Camera-type eye (tissue), 1 donor: ENCODE measurements at places on chromosomes 6 and 20. TPM values are rescaled to one million over a fixed set of nuclear protein-coding genes. Genes with fewer than 3 reads are reported as not detected.

Gene MYBL2
- 4.8 TPM for total RNA-seq

Gene ARMC12
- 0.38 TPM for total RNA-seq

Gene SLC4A11
- 1.8 TPM for total RNA-seq

Gene UNC5CL
- total RNA-seq = 1.2 TPM

Gene SYNDIG1
- total RNA-seq = 17.6 TPM

Gene MATN4
- total RNA-seq = 11.4 TPM

Gene PHACTR1
- total RNA-seq = 21.8 TPM

Gene MUC22
- total RNA-seq = 0.11 TPM

Gene NHLRC1
- total RNA-seq = 2.8 TPM

Gene TINAG
- not detected for total RNA-seq

Gene SLC22A1
- 0.27 TPM for total RNA-seq

Gene FOXS1
- 2.3 TPM for total RNA-seq

Gene SMPDL3A
- 22.2 TPM for total RNA-seq

Gene RSPH3
- 13.4 TPM for total RNA-seq

Gene HEY2
- 6.6 TPM for total RNA-seq

Gene TNFRSF21
- total RNA-seq = 16.4 TPM

Gene RRAGD
- total RNA-seq = 33.8 TPM

Gene PIM1
- total RNA-seq = 27.2 TPM

Gene ZDHHC14
- 10.2 TPM for total RNA-seq

Gene SIRPD
- total RNA-seq = not detected

Gene OR12D2
- total RNA-seq = not detected

Gene RNASET2
- 60.4 TPM for total RNA-seq

Gene SIRPA
- 22.3 TPM for total RNA-seq

Gene BPIFB1
- not detected for total RNA-seq

Gene MUC21
- total RNA-seq = 0.11 TPM

Gene CCN6
- total RNA-seq = not detected

Gene PDE7B
- 15.7 TPM for total RNA-seq

Gene RAET1G
- not detected for total RNA-seq

Gene MAS1
- total RNA-seq = 0.05 TPM

Gene CAGE1
- total RNA-seq = not detected

Gene NRSN1
- 12.5 TPM for total RNA-seq

Gene EPB41L2
- total RNA-seq = 653 TPM

Gene GSTA3
- not detected for total RNA-seq

Gene SAMD3
- total RNA-seq = 7.9 TPM

Gene IRAK1BP1
- 26.4 TPM for total RNA-seq

Gene PRR18
- total RNA-seq = 0.22 TPM

Gene PCSK2
- 15.6 TPM for total RNA-seq

Gene CALHM6
- total RNA-seq = 2.5 TPM

Gene COX7A2
- total RNA-seq = 54.0 TPM

Gene OR2B3
- not detected for total RNA-seq

Gene NEDD9
- total RNA-seq = 63.8 TPM

Gene FAM184A
- 29.1 TPM for total RNA-seq

Gene BPI
- 2.4 TPM for total RNA-seq

Gene SRMS
- total RNA-seq = not detected

Gene CST7
- total RNA-seq = 0.60 TPM

Gene MYT1
- 37.3 TPM for total RNA-seq

Gene TMEM170B
- total RNA-seq = 31.4 TPM

Gene DAAM2
- 28.1 TPM for total RNA-seq

Gene APOBEC2
- 31.3 TPM for total RNA-seq

Gene LCA5
- total RNA-seq = 34.3 TPM

Gene EEF1A2
- 87.6 TPM for total RNA-seq

Gene KCNS1
- 1.5 TPM for total RNA-seq

Gene SLC22A2
- 1.3 TPM for total RNA-seq

Gene SLC13A3
- 10.1 TPM for total RNA-seq

Gene FAM162B
- 5.6 TPM for total RNA-seq

Gene SYNCRIP
- 115 TPM for total RNA-seq

Gene FAM217A
- not detected for total RNA-seq

Gene FOXO3
- 108 TPM for total RNA-seq

Gene IPCEF1
- total RNA-seq = 2.1 TPM

Gene SYCP2
- total RNA-seq = 5.4 TPM
